Hematopoietic multipotent progenitor cell treated with erythropoietin and hydrocortisone succinate and interleukin-3 and kit ligand, for 4 days (in vitro differentiated cells): ENCODE measurements at places on chromosomes 1 and 21.

DNA sequence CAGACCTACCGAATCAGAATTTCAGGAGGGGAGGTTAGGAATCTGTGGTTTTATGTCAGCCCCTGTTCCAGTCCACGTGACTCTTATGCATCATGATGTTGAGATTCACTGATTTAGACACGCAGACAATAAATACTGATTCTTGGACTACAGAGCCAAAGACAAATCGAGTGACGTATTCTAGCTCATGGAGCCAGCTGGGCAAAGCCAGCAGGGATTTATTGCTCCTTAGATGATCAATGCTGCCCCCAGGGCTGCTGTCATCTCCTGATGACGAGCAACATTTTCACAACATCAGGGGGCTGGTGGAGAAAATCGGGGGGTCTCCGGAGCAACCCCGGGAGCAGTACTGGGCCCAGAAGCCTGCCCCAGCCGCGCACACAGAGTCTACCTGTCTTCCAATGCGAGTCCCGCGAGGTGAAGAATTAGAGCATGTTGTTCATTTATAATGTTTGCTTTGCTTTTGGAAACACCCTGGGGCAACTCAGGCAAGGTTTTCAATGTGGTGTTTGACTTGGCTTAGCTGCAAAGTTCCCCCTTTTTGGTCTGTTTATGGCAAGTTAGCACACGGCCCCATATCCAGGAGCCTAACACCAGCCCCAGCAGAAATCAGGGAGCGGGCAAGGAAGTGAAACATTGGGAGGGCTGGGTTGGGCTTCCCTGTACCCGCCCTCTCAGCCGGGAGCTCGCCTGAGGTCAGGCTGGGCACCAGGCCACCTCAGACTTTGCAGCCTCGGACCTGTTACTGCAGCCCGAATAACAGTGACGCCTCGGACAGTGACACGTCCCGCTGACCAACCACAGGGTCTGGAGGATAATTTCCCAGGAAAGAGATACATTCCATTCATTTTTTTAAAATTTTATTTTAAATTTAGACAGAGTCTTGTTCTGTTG lies 19.9 kb upstream of the CLDN14 start:
- DNase-seq, result no peak

GRCh38 chr1:9246841-9247785 lies 12.5 kb downstream of the H6PD start:
- no peak for DNase-seq

DNA sequence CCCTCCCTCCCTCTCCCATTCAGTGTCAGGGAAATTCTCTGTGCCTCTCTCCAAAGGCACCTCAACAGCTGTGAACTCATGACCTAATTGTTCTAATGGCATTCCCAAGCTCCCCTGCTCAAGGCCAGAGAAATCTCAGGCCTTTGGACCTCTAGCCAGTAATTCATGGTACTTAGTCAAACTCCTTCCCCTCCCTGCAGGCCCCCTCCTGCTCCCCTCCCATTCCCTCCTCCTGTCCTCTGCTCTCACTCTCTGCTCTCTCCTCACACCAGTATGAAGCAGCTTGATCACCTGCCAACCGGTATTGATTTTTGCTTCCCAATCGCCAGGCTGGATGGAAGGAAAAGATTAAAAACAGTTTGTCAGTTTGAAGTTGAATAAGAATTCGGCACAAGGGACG lies 370.5 kb upstream of the PBX1 start:
- DNase-seq, result no peak

- no peak for DNase-seq
These were observed 45.4 kb downstream of the KCND3 start for GRCh38 chr1:111943846-111944749.

- DNase-seq, result peak; percentile 79
These were observed 166.9 kb downstream of the HLX start for GRCh38 chr1:221045842-221046831.

GRCh38 chr21:16072737-16073136 lies 343.0 kb downstream of the USP25 start:
- no peak for DNase-seq

DNA sequence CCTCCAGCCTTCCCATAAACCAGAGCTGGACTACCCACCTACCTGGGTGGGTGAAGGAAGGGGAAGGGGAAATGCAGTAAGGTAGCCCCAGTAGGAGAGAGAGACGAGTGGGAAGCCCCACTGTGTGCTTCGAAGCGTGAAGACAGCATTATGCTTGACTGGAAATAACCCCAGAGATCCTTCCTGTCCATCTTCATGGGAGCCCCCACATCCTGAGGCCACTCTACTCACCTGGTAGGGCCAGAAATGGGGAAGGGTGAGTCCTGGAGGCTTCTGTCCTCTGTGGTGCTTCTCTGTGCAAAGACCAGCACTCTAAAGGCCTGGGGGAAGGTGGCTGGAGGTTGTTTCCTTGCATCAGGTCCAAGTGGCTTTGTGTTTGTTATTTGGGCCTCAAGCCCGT lies 10.0 kb upstream of the RASSF5 start:
- DNase-seq, result no peak

DNA sequence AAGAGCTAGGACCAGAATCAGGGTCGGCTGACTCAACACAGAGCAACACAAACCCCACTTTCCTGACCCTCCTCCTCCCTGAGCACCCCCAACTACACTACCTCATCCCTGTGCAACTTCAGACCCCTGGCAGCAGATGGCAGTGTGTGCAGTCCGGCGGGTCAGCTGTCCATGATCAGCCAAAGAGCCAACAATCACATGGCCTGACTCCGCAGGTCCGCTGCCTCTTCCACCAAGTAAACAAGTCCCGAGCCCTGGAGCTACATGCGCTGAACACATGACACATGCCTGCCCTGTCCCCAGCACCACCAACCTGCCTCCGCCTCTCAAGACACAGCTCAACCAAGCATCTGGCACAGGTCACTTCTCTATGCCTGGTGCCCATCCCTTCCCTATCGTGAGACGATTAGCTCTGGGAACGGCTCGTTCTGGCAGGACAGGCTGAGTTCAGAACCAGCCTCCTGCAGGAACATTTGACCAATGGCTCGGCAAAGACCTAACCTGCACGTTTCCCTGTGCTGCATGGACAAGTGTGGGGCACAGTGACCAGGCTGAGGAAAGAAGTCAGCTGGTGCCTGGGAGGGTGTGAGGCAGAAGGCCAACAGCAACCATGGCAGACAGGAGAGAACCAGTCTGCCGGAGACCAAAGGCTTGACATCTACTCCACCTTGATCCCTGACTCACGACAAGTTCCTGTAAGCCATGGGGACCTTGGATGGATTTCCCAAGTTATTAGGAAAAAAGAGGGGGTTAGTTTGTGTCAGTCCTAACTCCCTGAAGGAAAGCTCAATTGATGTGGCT lies 60.3 kb downstream of the CD46 start:
- DNase-seq, result peak; percentile 55

DNA sequence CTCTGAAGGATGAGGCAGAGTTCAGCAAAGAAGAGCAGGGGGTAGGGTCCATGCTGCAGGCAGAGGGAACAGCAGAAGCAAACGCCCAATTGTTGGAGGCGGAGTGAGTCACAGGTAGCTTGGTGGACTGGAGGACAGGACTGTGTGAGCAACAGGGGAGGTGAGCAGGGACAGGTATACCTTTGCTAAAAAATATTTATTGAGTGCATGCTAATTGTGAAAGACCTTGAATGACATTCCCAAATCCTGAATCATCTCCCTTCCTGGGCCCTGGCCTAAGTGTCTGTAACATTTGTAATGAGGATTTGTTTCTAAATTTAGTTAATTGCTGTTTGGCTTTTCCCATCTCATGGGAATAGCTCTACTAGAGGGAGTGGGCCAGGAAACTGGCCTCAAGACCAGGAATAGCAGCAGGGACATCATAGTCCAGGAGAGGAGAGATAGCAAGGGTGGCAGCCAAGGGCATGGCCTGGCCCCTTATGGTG lies 123.7 kb downstream of the FOXD2 start:
- DNase-seq, result no peak

DNA sequence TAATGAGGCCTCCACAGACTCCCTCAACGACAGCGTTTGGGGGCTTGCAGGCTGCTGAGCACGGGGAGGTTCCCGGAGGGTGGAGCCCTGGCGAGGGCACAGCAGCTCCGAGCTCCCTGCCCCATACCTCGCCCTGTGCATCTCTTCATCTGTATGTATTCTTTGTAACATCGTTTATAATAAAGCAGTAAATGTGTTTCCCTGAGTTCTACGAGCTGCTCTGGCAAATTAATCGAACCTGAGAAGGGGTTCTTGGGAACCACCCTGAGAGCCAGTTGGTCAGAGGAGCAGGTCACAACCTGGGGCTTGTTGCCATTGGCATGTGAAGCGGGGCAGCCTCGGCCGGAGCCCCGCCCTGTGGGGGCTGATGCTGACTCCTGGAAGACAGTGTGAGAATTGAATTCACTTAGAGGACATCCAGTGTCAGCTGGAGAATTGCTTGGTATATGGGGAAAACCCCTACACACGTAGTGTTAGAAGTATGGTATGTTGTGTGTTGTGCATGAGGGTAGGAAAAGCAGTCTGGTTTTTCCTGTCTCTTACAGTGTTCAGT lies 11.5 kb downstream of the SLC37A1 start:
- DNase-seq, result no peak

DNA sequence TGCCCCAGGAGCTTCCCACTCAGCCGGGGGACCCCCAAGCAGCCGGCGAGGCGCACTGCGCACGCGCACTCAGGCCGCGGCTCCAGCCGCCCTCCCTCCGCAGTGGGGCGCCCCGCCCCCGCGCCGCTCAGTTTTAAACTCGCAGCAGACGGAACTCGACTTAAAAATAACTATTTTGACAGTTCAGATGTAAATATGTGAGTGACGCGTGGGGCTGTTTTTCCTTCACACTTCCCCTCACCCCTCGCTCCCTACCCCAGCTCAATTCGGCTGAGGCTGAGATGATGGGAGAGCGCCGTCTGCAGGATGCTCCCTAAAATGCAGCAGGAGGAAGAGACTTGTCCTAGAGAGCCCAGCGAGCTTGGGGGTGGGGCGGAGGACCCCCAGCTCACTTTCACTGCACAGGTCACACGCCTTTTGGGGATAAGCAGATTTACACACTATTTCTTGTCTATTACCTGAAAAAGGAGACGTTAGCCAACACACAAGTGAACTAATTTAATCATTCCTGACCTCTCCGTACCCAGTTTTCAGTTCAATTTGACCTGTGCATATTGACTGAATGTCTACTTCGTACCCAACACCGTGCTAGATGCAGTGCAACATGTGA lies 8.9 kb upstream of the LEMD1 start:
- peak; percentile 65 for DNase-seq

GRCh38 chr1:20152599-20152930 lies 13.4 kb downstream of the PLA2G2F start:
- no peak for DNase-seq

- DNase-seq, result no peak
These were observed 6.6 kb upstream of the DDR2 start for GRCh38 chr1:162625679-162626078.

DNA sequence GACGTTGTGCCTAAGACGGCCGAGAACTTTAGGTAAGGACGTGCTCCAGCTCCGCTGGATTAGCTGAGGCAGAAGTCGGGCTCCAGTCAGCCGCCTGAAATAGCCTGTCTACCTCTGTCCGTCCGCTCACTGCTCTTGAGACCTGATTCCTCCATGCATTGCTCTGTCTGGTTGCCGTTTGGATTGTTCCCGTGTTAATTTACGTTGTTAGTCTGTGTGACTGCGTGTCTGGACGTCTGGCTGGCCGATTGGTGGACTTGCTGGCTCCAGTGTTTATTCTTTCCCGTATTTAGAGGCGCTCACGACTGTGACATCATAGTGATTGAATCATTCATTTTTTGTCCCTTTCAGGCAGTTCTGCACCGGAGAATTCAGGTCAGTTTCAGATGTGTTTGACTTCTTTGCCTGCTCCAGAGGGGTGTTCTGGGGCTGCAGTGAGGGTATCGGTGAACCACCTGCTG lies 684 bp downstream of the PPIH start:
- DNase-seq, result no peak

DNA sequence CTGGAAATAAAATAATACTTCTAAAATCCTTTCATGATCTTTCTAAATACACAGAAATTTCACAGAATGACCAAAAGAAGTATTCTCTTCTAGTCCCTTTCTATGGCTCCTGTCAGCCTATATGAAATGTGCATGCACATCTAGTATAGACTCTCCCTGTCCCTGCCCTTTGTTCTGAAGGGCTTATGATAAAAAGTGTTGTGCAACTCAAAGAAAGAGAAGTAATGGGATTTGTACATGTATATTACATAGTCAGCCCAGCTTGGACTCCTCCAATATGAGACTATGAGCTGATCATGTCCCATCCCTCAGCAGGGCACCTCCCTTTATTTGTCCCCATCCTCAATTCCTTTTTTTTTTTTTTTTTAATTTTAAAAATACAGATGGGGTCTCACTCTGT lies 42.1 kb upstream of the LAX1 start:
- peak; percentile 40 for DNase-seq
